ENCODE measurements at places on chromosomes 3 and 15.
A peak's percentile ranks its signal among the peaks of the same experiment; 100 is the strongest.

GRCh38 chr3:46435081-46435726 is 28.1 kb downstream of the CCRL2 start:
- no peak for DNase-seq

GRCh38 chr3:15064299-15064834 is 748 bp downstream of the MRPS25 start:
- DNase-seq: peak; percentile 54

- DNase-seq: no peak
Measured at GRCh38 chr3:15470261-15470660, 42.9 kb downstream of the EAF1 start.

GRCh38 chr3:192409838-192410683 is 317.3 kb downstream of the FGF12 start:
- DNase-seq: no peak

- no peak for DNase-seq
Measured at GRCh38 chr3:193843474-193844301, 250.7 kb downstream of the OPA1 start.

- DNase-seq: no peak
Measured at GRCh38 chr15:77606142-77607034, 26.3 kb downstream of the LINGO1 start.

DNA sequence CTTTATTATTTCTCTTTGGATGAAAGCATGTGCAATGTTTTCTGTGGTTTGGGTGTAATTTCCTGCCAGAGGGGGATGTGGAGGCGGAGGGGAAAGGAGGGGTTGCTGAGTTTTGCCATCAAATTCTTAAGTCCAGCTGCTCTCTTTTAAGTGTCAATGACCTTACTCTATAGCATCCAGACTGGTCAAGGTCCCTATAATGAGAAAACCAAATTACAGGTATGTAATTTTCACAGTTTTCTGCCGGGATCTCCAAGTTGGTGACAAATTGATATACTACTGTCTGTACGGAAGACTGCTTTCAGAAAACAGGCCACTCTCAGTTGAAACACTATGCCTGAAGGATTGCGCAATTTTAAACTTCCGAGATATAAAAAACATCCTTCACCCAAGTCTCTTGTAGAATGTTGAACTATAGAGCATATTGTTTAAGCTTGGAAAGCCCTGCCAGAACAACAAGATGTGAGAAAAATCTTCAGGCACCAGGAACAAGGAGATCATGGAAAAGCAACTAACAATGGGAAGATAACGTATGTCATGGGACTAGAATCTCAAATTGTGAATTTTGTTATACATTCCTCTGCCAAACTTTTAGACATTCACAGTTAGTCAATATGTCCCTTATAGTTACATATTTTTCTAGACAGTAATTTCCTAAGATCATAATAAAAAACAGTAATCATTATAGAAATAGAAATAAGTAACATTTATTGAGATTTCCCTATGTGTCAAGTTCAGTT is 300.7 kb upstream of the SATB1 start:
- peak; percentile 64 for DNase-seq

DNA sequence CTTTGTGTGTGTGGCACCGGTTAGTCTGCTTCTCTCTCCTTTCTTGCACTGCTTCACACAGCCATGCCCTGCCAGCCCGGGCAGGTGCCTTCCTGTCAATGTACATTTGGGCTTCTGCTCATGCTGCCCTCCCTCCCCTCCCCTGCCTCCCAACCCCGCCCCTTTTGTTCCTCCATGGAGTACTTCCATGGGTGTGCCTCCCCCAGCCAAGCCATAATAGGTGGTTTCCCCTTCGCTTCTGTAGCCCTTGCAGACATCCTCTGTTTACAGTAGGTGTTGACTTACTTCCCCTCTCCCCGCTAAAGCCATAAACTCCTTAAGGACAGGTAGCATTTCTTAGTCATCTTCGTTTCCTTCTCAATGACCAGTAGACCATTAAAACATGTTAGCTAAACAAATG is 31.8 kb upstream of the CRTC3 start:
- no peak for DNase-seq

DNA sequence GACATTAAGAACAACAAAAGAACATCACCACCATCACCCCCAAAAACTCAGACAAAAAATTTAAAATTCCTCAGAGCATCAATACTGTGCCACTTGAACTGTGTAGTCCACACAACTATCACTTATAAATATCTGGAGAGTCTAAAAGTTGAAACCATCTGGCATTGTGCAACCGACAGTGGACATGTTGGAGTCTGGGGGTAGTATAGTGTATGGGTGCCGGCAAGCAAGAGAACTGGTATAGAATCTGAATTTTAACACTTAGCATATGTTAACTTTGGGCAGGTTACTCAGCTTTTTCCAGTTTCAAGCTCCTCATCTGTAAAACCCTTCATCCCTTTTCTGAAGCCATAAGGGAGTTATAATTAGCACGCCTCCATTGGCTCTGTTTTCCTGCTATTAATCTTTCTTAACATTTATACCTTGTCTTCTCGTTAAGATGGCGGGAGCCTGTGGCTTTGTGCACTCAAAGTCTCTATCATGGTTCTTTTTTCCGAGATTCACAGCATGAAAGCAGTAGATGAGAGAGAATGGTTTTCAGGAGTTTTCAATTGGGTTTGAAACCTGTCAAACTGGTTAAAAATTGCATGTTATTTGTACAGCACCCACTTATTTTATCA is 255.7 kb upstream of the TBL1XR1 start:
- DNase-seq: no peak

DNA sequence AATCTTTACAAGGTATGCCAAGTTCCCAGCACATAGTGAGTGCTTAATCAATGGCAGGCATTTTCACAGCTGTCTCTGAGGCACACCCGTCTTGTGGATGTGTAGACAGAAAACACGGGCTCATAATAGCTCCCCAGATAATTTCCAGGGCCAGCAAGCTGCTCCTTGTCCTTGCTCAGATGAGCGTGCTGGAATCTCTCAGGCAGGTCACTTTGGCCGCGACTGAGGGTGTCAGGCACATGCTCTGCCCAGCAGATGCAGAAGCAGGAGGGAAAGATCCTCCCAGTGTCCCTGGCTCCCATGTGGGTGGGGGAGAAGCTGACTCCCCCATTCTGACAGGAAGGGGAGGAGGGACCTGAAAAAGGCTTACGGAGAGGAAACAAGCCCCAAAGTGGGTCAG is 35.6 kb upstream of the SLC6A1 start:
- DNase-seq: no peak

DNA sequence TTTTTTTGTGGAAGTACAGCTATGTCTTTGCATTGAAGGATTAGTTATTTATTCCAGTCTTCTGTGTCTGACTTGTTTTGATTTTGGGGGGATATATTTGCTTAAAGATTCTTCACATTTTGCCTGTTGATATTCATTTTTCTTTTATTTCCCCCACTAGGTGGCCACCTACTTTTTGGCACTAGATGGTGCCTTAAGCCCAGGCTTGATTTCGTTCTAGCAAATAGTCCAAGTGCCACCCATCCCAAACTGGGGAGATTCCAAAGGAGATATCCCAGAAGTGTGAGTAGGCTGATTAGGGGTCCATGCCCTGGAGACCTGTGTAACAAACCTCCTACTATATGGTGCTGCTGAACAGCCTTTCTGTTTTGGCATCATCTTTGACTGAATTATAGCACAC is 80.0 kb upstream of the SPATA16 start:
- DNase-seq: peak; percentile 46

GRCh38 chr3:120773932-120774331 is 31.4 kb downstream of the GTF2E1 start:
- no peak for DNase-seq

DNA sequence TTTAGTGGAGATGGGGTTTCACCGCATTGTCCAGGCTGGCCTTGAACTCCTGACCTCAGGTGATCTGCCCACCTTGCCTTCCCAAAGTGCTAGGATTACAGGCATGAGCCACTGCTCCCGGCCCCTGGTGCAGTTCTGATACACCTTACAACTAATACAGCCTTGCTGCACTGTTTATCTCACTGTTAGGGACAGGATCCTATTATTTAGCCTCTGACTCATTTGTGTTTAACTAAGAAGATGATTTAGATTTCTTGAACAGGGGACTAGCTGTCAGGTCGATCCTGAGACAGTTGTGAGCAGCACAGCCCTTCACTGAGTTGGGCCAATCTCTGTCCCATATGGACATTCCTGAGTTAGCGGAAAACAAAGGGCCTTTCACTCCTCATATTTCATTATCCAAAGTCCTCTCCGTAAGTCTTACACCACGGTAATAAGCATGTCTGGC is 19.2 kb downstream of the GYG1 start:
- DNase-seq: no peak

DNA sequence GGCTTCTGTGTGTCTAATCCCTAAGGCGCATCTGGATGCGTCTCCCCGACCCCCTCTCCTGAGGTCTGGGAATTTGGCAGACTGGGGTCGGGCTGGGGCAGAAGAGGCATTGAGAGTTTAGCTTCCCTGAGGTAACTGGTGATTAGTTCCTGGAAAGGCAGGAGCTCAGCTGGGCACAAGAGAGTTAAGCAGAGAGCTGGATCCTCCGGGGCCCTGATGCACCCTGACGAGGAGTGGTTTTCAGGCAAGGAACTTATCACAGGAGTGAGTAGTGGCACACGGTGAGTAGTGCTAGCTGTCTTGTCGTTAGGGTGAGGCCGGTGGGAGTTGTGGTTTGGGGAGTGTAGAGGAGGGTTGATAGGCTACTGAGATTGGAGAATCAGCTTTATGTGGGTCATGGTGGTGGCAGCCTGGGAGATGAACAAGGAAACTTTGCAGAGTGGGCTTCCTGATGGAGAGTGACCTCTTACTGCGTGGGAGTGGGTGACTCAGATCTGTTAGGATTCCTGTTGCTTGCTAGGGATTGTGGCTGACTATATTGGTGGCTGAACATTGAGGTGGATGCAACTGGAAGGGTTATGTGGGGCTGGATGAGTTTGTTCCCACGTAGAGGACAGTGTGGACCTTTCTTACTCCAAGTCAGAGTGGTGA is 897 bp downstream of the RAD54L2 start:
- DNase-seq: peak; percentile 27

DNA sequence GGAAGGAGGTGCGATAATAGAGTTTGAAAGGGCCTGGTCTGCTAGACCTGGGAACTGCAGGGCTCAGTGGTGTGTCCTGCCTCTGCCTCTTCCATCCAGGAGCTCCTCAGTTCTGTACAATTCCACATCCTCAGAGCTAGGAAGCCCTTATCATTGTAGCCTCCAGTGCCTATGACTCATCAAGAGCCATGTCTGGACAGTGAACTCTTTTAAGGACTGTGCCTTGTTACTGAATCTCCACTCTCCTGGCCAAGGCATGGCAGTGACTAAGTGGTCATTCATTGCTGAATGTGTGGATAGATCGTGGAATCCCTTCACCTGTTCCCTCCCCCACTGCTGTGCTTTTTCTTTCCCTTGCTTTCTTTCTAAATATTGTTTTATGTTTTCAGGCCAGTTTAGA is 2.9 kb downstream of the TIMP4 start:
- DNase-seq: no peak

- DNase-seq: no peak
Measured at GRCh38 chr3:114669614-114670013, 375.8 kb downstream of the TIGIT start.

All from Kasumi-1 (cell line).